Common myeloid progenitor, CD34-positive (primary cell): ENCODE measurements at places on chromosomes 5 and 9.

DNA sequence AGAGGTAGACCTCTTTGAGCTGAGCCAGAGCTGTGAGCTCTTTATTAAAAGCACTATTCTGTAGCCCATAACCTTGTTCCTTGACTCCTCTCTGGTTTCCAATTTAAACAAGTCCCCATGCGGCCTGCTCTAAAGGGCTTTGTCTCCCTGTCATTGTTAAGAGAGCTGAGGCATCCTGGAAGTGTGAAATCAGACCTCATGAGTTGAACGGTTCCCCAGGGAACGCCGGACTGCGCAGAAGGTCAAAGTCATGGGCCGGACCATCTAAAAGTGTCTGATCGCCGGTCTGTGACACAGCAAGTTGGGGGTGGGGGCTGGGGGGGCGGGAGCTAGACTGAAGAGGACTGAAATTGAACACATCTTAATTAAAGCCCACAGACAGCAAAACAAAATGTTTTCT, 265.8 kb downstream of the SLF1 start:
- DNase-seq = no peak

GRCh38 chr5:151110992-151111391, 30.2 kb upstream of the TNIP1 start:
- DNase-seq = no peak

DNA sequence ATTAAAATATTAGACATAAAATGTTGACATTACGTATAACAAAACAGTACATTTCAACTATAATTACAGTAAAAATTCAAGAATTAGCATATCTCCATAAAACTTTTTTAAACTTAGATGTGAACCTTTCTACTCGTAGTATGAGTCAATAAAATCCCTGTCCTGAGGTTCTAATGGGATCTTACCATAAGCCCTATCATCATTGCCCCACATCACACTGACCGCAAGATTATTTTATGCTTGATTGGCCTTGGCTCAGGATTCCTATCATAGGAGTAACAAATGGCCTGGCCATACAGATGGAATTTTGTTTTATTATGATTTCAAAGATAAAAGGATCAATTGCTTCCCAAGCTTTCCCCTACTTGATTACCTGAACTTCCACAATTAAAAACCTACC, 238.3 kb downstream of the MEF2C start:
- DNase-seq = no peak

- no peak for DNase-seq
Measured at GRCh38 chr5:6185574-6185973, 192.8 kb downstream of the MED10 start.

DNA sequence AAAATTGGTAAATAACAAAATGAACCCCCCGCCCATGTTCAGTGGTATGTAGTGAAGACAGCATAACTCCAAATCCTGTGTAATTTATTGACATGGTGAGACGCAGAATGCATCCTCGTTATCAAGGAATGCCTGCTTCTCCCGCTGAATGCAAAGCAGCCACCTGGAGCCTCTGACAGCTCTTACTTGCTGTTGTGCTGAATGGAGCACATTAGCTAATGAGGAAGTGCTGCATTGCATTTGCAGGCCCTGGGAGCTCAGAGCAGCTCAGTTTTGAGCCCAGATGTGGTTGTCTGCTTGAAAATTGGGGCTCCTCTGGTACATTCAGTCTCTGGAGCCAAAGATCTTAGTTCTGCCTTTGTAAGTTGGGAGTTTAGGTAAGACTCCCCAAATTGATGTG, 28.9 kb downstream of the PLAC8L1 start:
- DNase-seq = peak; percentile 54

GRCh38 chr9:114084282-114085073, 6.4 kb upstream of the AMBP start:
- DNase-seq = no peak

DNA sequence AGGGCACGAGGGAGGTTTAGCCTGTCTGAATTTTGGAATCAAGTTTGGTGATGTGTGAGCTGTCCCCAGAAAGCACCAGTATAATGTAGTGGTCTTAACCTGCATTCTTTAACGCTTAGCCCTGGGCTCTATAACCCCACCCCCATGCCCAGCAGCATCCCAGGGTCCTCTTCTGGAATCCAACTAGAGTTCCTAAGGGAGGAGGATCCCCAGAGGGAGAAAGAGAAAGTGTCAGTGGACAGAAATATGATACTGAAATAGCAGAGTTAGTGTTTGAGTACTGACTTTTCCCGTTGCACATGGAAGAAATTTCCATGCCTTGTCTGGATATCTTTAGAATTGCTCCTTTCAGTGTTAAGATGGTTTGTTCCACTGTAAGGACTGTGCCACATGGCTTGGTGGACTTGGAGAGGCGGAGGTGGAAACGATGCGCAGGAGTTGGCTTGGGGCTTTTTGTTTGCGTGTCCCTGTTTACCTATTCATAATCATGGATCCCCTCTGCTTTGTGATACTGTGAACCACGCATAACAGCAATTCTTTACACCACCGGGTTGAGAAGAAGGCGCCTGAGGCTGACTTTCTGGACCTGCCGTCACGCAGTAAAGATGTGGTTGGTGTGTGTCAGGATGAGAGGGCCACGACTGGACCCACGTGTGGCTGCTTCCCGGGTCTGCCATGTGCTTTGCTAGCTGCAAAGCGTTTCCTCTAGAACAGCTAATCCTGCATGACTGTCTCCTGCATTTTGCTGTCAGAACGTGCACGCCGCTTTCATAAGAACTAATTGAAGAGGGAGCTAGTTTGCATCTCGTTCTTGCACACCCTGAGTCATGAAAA, 142.3 kb downstream of the SMARCA2 start:
- DNase-seq = peak; percentile 51

GRCh38 chr5:101390151-101390908, 487.2 kb upstream of the ST8SIA4 start:
- peak; percentile 61 for DNase-seq

- no peak for DNase-seq
Measured at GRCh38 chr5:15577132-15577531, 77.2 kb downstream of the FBXL7 start.

- peak; percentile 55 for DNase-seq
Measured at GRCh38 chr5:1190837-1191239, 10.6 kb upstream of the SLC6A19 start.

- no peak for DNase-seq
Measured at GRCh38 chr9:137198051-137198901, 2.3 kb downstream of the TPRN start.

GRCh38 chr5:120098902-120099535, 365.1 kb upstream of the PRR16 start:
- DNase-seq = peak; percentile 74

DNA sequence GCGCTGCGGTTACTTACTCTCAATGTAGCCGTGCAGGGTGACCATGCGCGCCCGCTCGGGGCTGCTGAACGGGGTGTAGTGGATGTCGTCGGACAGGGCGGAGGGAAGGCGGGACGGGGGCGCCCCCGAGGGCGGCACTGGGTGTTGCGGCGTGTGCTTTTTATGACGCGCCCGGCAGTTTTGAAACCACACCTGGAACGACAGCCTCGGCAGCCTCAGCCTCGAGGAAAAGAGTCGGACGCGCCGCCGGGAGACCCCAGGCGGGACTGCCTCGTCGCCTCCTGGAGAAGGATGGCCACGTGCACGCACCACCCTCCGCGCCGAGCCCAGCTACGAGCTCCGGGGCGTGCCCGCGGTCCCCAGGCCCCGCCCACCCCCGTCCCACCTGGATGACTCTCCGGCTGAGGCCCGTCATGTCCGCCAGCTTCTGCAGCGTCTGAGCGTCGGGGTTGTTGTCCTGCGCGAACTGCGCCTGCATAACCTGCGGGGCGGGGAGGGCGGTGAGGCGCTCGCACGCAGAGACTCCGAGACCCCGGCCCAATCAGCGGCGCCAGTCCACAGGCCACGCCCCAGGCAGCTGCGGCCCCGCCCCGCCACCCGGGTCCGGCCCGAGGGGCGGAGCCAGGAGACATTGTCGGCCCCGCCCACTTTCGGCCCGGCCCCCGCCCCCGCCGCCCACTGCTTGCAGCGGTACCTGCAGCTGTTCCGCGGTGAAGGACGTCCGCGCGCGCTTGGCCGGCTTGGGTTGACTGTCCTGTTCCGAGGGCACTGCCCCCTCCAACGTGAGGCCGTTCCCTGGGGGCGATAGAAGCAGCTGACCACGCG, 15.0 kb downstream of the LHX6 start:
- peak; percentile 73 for DNase-seq

DNA sequence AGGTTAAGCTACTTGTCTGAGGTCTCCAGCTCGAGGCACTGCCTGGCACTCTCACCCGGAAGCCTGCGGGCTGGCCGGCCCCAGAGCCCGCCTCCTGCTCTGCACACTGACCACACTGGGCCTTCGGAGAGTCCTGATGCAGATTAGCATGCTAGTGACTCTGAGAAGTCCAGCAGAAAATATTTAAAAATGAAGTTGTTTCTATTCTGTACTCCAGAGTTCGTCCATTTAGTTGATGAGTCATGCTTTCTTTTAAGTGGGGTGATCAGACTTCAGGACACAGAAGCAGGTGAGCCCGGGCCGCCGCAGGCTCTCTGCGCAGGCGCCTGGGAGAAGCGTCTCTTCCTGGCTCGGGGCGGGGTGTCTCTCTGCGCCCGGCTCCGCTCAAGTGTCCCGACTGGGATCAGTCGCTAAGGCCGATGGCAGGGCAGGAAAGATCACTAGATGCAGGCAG, 32.5 kb downstream of the FAM240B start:
- DNase-seq = peak; percentile 36

- no peak for DNase-seq
Measured at GRCh38 chr9:11194246-11194645, 581.4 kb upstream of the PTPRD start.

GRCh38 chr5:19462019-19462418, 526.0 kb downstream of the CDH18 start:
- no peak for DNase-seq

- peak; percentile 67 for DNase-seq
Measured at GRCh38 chr5:173733831-173734501, 117.5 kb upstream of the BOD1 start.

- peak; percentile 15 for DNase-seq
Measured at GRCh38 chr5:155434681-155435080, 421.1 kb downstream of the KIF4B start.

- peak; percentile 77 for DNase-seq
Measured at GRCh38 chr9:136546697-136547501, 1.1 kb upstream of the NOTCH1 start.

DNA sequence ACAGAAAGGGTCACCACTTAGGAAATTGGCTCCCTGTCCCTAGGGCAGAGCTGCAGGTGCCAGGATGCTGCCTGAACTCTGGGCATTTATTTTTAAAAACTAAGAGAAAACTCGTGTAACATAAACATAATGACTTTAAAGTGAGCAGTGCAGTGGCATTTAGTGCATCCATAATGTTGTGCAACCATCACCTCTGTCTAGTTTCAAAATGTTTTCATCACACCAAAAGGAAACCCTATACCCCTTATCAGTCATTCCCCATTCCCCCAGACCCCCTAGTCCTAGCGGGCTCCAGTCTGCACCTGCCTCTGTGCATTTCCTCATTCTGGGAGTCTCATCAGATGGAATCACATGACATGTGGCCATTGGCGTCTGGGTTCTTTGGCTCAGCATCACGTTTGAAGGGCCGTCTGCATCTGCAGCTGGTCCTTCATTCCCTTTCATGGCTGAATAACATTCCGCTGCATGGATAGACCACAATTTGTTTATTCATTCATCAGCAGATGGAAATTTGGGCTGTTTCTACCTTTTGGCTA, 55.8 kb downstream of the NSG2 start:
- no peak for DNase-seq

DNA sequence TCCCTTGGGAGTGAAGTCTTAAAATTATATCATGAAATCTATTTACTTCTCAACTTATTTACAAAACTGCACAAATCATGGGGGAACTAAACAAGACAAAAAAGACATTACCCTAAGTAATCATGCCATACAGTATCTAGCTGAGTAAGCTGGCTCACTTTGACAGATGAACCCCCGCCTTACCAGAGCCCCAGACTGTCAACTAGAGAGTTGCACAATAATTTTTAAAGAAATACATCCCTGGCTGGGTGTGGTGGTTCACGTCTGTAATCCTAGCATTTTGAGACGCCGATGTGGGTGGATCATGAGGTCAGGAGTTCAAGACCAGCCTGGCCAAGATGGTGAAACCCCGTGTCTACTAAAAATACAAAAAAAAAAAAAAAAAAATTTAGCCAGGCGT, 62.3 kb downstream of the LPAR1 start:
- no peak for DNase-seq

DNA sequence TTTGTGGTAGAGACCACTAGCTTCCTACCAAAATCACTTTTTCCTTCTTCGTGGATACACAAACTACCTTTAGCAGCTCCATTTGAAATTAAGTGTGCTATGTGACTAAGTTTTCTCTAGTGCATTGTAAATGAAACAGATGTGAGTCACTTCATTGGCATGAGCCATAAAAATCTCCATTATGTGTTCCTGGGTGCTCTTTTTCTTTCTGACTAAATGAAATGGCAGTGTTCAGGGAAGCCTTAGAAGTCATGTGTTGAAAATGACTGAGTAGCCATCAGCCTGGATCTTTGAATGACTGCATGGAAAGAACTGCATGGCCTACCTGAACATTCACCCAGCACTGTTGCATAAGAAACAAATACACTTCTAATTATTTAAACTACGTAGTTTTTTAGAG, 107.9 kb downstream of the NDUFAF2 start:
- DNase-seq = no peak

- no peak for DNase-seq
Measured at GRCh38 chr5:143102411-143102810, 301.1 kb downstream of the NR3C1 start.

- DNase-seq = no peak
Measured at GRCh38 chr9:135567311-135567710, 5.8 kb downstream of the PAEP start.

- DNase-seq = no peak
Measured at GRCh38 chr9:124665391-124666058, 105.6 kb downstream of the NR6A1 start.

DNA sequence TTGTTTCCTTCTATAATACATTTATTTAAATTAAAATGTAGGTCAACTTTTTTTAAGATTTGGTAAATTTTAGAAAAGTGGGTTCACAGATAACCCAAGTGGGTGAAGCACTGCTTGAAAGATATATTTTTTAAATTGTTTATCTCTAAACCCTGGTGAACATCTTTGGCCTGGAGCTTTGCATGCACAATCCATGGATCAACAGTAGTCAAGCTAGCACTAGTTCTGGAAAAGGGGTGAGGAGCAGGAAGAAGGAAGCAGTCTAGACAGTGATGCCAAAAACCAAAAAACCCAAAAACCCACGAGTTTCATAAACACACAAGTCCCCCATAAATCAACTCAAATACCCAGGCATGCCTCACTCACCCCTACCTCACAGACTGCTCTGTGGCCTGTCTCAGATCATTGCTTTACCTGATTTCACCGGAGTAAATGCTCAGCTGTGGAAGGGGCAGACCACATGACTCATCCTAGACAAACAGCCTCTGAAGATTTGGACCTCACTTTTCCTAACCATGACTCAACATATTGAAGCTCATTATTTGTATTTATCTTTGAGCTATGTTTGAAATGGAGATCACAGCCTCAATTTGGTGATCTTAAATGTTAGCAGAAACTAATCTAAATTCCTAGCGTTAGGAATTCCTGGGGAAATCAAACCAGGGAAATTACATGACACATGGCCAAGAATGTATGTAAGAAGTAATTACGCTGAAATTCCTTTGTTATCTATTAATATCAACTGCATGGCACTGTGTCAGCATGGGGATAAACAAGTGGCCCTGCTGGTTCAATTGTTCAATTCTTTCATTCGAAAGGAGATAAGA, 149.6 kb downstream of the ZNF608 start:
- DNase-seq = peak; percentile 72
